ENCODE measurements at places on chromosomes 7 and 10.

DNA sequence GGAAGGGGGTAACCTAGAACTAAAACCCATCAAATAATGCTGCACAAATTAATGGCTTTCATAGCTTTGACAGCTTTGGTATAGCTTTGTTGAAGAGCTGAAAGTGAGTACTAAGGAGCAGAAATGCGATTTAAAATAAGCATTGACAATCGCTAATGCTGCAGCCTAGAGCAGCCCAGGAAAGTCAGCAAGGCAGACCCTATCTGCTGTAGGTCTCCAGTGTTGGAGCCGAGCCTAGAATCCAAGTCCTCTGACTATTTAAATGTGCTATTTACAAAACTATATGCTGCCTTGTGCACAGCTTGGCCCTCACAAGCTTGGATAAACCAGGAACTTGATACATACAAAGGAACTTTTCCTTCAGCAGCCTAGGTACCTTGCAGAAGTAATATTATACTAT lies 64.9 kb upstream of the ASAH2 start:
- DNase-seq, result no peak

GRCh38 chr7:100874300-100874576 lies 665 bp upstream of the SRRT start:
- DNase-seq, result no peak

GRCh38 chr10:70191972-70192305 lies 21.6 kb upstream of the SAR1A start:
- DNase-seq, result no peak

DNA sequence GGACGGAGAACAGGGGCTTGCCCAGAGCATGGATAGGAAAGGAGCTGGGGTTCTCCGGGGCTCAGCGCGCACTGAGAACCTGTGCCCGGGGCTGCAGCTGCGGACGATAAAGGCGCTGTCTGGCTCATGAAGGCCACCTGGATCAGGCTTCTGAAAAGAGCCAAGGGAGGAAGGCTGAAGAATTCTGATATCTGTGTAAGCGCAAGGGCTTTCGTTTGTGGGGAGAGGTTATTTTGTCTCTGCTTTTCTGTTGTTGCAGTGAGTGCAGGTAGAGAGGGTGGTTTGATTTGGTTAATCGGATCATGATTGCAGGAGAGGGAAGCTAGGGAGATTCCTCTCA lies 250.5 kb downstream of the NSUN6 start:
- no peak for DNase-seq

DNA sequence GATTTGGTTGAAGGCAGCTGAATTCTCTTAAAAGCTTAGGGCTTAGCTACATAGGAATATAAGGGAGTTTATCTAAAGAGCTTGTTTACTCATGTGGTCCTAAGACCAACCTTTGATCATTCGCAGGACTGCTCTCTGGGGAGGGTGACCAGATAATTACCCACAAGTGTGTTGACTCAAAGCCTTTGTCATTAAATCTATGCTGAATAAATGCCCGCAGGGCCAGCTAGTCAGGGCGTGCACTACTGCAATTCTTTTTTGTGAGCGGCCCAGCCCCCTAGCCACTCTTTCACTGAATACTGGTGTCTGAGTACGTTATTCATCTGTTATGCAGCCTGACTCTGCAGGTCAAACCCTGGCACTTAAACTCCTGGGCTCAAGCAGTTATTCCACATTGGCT lies 69.6 kb downstream of the AKAP9 start:
- no peak for DNase-seq

GRCh38 chr10:11874568-11875493 lies 51.7 kb downstream of the PROSER2 start:
- no peak for DNase-seq

DNA sequence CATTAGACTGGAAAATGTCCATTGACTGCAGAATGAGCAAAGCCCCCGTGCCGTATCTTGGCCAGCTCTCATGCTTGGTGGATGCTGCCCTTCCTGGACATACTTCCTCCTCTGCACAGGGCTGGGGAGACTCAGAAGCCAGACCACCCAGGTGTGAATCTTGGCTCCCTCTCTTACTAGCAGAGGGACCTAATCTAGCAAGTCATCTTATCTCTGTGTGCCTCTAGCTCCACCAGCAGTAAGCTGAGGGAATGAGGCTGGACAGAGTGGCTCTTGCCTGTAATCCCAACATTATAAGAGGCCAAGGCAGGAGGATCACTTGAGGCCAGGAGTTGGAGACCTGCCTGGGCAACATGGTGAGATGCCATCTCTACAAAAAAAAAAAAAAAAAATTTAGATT lies 173.8 kb upstream of the GHITM start:
- no peak for DNase-seq

- DNase-seq, result no peak
These were observed 470.5 kb upstream of the LRRTM3 start for GRCh38 chr10:66455304-66455703.

- DNase-seq, result no peak
These were observed 11.2 kb downstream of the IL2RA start for GRCh38 chr10:6050801-6051445.

GRCh38 chr10:37704566-37704965 lies 152.8 kb downstream of the ZNF248 start:
- DNase-seq, result no peak

GRCh38 chr10:21100190-21100589 lies 203.1 kb upstream of the NEBL start:
- DNase-seq, result no peak

GRCh38 chr7:77367976-77368375 lies 48.2 kb downstream of the GSAP start:
- no peak for DNase-seq

DNA sequence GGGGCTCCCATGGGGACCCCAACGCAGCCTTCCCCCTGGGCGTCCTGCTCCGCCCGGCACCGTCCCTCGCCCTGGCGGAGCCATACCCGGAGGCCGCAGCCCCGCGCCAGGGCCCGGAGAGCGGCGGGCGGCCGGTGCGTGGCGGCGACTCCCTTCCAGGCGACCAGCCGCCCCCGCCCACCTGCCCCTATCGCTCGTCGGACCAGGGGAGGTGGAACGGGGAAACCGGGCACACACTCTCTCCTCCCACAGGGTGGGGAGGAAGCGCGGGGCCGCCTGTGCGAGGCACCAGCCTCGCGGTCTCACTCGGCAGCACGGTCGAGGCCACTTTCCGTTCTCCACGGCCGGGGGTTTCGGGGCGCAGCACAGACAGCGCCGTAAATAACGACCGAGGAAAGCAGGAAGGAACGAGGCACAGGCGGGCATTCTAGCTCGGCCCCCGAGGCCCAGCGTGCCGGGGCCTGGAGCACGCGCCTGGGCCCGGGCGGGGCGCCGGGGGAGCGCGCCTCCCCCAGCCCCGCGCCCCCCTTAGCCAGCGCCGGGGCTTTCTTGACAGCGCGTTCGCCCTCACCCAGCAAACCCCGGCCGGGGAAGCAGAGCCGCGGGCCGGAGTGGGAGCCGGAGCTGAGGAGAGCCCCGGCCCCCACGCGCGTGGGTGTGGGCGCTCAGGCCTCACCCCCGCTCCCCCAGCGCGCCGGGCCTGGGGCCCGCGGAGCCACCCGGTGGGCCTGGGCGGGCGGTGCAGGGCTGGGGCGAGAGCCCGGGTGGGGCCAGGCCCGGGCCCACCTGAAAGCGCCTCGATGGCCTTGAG lies 936 bp downstream of the IGF2BP3 start:
- no peak for DNase-seq
